ENCODE measurements at places on chromosomes 11 and 22.
A peak's percentile ranks its signal among the peaks of the same experiment; 100 is the strongest.

GRCh38 chr11:125376117-125376516 is 119.9 kb downstream of the FEZ1 start:
- peak; percentile 50 for DNase-seq

DNA sequence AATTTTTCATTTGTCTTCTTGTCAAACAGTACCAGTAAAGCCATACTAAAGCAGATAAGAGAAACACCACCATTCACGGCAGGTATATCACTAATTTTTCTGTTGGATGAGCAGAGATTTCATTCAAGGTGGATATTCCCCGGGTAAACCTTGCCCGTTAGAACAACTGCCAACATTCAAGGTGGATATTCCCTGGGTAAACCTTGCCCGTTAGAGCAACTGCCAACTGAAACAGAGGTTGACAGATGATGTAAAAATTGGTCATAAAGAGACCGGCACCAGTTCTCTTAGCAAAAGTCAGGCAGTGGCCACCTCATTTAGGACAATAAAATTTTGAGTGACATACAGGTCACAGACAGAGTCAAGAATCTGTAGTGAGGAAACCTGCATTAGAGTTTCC is 423.4 kb upstream of the SYN3 start:
- no peak for DNase-seq

DNA sequence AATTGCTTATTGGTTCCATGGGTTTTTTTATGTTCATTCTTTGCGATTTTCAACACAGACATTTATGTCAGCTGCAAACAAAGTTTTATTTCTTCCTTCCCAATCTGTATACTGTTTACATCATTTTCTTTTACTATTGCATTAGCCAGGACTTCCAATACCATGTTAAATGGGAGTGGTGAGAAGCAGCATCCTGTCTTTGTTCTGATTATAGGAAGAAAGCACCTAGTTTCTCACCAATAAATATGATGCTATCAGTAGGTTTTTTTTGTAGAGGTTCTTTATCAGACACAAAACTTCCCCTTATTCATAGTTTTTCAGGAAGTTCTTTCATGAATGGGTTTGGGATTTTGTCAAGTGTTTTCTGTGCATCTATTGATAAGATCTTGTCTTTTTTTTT is 28.0 kb upstream of the OR8B8 start:
- no peak for DNase-seq

DNA sequence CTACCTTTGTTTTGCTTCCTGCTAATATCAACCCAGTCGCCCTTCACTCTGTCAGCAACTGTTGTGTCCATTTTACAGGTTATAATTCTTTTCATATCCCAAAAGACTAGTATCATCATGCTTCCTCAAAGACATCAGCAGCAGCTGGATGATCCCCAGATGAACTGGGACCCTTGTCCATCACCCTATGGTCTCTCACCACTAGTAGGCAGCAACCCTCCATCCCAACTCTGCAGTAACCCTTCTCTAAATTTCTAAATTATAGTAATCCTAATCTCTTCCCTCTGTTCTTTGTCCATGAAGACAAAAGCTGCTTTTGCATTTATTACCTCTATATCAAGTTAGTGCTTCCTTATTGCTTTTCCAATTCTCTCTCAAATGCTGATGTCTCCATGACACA is 1025.8 kb downstream of the FAM181B start:
- no peak for DNase-seq

- DNase-seq = no peak
Measured at GRCh38 chr22:41603873-41604332, 14.3 kb upstream of the PMM1 start.

- no peak for DNase-seq
Measured at GRCh38 chr22:38727123-38727522, 21.4 kb downstream of the GTPBP1 start.

DNA sequence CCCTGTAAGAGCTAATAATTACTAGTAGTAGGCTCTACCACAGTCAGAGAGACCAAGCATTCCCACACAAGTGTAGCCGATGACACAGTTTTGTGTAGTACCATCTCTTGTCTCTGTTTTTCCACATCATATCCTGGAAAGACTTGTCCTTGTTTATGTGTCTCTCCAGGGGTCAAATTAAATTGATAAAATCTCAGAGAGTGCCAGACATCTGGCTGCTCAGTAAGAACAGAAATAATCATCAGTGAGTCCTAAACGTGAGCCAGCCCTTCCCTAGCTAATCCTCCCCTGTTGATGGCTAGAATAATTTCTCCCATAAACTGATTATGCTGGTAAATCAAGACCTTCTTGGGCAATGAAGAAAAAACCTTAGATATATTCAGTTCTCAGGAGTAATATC is 111.4 kb upstream of the GRAMD1B start:
- no peak for DNase-seq

Data from GM23248 (cell line).